Fibroblast of skin of left biceps (primary cell): ENCODE measurements at places on chromosomes 16 and 17.

DNA sequence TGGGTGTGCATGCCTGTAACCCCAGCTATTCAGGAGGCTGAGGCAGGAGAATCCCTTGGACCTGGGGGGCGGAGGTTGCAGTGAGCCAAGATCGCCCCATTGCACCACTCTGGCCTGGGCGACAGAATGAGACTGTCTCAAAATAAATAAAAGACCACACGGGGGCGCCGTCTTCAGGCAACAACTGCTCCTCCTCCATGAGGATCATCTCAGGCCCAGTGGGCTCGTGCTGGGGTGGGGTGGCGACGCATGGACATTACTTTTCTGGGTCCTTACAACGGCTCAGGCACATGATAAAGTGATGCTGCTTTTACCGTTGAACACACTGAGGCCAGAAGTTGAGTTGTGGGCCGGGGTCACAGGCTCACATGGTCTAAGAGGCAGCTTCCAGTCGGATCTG is 56.2 kb downstream of the PRMT7 start:
- no peak for DNase-seq

- DNase-seq: no peak
Measured at GRCh38 chr16:12339686-12340085, 363.2 kb downstream of the SNX29 start.

- no peak for DNase-seq
Measured at GRCh38 chr16:79599837-79600637, 500 bp downstream of the MAF start.

DNA sequence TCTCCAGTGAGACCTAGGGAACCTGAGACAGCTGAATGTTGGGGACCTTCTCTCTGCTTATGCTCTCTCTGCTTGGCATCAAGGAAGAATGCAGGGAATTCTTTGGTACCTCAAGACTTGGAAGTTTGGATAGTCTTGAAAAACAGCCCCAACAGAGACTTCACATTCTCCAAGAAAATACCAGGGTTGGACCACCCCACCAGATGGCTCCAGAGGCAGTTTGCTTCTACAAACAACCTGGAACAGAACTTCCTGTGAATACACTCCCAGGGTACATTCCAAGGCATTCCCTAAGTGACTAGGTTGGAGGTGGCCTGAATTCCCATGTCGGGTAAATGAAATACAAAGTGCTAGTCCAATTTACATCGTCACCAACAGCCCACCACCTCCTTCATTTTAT is 314.4 kb downstream of the PMP22 start:
- no peak for DNase-seq

DNA sequence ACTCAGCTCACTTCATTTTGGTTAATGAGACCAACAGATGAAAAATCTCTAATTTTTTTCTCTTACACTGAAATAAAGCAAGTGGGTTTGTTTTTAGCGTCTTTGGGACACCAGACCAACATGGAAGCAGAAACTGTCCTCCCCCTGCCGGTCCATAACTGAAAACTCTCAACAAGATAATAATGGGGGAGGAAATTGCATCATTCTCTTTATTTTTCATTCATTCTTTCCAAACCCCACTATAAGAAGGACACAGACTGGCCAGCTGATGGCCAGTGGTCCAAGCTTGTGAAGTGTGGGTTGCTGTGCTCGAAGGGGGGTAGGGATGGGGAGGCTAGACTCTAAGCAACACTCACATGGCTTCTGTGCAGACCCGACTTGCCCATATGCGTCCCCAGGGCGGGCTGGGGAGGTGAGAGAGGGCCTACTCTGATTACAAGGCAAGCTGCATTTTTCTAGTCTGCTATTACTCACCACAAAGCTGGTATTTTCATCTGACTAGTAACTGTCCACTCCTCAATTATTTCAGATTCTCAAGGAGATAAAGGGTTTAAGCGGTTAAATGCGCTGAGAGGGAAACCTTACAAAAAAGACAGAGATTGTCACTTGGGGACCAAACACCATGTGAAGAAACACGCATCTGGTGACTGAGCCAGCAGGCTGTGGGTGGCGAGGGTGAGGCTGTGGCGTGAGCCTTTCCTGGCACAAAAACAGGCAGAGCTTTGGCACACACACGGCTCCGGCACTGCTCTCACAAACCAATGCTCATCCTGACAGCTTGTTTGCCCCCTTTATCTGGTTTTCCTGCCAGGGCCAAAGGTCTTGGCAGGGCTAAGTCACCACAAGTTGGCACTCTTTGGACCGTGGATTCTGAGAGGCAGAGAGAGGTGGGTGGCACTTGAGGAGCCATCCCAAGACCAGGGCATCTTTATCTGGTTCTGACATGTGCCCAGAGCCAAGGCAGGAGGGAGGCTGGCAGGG is 38.2 kb downstream of the MARF1 start:
- no peak for DNase-seq

DNA sequence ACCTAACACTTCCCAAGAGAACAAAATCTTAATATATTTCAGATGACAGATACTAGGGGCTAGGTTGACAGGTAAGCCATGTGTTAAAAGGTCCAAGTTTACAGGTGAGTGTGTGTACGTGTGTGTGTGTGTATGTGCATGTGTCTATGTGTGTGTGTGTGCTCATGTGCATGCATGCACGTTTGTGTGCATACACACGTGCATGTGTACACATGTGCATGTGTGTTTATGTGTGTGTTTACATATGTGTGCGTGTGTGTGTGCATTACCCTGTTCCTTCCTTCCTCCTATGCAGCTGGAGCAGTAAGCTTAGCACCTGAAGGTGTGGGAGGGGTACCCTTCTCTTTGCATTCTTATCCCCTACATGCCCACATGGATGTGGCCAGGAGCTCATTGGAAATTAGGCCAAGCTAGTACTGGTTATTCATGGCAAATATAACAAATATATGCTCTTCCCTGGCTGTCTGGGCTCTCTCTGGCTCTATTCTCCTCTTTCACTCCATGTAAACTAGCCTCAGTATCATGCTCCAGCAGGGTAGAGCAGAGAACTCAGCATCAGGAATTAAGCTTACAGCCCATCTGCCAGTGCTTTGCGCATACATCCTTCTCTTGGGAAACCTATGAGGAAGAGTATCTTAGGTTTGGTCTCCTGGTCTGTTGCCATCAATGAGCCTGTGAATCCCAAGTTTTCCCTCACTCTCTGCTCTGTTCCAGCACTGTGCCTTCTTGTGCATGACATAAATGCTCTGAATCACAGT is 258.0 kb upstream of the MYOCD start:
- DNase-seq: no peak

- no peak for DNase-seq
Measured at GRCh38 chr16:81731649-81732048, 47.4 kb upstream of the PLCG2 start.

DNA sequence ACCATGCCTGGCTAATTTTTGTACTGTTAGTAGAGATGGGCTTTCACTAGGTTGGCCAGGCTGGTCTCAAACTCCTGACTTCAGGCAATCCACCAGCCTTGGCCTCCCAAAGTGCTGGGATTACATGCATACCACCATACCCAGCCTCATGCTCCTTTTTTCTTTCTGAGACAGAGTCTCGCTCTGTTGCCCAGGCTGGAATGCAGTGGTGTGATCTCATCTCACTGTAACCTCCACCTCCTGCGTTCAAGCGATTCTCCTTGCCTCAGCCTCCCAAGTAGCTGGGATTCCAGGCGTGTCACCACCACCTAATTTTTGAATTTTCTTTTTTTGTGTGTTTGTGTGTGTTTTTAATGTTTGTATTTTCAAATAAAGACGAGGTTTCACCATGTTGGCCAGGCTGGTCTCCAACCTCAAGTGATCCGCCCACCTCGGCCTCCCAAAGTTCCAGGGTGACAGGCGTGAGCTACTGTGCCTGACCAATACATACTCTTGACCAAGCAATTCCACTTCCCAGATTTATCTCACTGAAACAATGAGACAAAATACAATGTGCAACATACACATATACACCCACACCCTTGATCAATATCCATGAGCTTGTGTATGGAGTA is 5.0 kb downstream of the GRB2 start:
- no peak for DNase-seq

GRCh38 chr17:21072745-21073197 is 30.0 kb upstream of the USP22 start:
- no peak for DNase-seq

DNA sequence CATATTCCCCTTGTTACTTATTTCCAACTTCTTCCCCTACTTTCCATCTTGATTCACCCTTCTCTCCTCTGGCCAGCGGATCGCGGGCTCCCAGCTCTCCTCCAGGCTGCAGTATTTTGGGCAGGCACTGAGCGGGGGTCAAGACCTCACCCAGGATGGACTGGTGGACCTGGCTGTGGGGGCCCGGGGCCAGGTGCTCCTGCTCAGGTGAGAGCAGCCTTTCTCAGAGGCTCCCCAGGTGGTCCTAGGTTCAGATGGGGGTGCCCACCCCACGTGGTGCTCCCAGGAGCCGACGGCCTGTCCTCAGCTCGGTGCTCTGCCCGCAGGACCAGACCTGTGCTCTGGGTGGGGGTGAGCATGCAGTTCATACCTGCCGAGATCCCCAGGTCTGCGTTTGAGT is 16.0 kb downstream of the ITGAX start:
- DNase-seq: no peak

- no peak for DNase-seq
Measured at GRCh38 chr17:13106171-13106570, 88.3 kb upstream of the ELAC2 start.

GRCh38 chr16:80372341-80372740 is 168.5 kb upstream of the DYNLRB2 start:
- no peak for DNase-seq

DNA sequence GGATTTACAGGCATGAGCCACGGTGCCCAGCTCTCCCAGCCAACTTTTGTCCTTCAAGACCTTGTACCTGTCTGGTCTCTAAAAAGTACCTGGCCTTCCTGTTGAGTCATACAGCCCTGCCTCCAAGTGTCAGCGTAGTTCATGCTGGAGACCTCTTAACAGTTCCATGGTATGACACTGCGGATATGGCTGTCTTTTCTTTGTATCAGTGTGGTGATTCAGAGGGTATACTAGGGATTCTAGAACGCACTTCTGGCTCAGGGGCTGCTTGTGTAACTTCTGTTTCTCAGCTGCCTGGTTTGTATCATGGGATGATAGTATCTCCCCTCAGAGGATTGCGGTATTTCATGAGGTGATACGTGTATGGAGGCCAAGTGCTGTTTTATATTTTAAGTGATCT is 2.0 kb upstream of the TMEM11 start:
- DNase-seq: no peak

GRCh38 chr16:72201387-72201786 is 29.4 kb upstream of the PMFBP1 start:
- DNase-seq: no peak

DNA sequence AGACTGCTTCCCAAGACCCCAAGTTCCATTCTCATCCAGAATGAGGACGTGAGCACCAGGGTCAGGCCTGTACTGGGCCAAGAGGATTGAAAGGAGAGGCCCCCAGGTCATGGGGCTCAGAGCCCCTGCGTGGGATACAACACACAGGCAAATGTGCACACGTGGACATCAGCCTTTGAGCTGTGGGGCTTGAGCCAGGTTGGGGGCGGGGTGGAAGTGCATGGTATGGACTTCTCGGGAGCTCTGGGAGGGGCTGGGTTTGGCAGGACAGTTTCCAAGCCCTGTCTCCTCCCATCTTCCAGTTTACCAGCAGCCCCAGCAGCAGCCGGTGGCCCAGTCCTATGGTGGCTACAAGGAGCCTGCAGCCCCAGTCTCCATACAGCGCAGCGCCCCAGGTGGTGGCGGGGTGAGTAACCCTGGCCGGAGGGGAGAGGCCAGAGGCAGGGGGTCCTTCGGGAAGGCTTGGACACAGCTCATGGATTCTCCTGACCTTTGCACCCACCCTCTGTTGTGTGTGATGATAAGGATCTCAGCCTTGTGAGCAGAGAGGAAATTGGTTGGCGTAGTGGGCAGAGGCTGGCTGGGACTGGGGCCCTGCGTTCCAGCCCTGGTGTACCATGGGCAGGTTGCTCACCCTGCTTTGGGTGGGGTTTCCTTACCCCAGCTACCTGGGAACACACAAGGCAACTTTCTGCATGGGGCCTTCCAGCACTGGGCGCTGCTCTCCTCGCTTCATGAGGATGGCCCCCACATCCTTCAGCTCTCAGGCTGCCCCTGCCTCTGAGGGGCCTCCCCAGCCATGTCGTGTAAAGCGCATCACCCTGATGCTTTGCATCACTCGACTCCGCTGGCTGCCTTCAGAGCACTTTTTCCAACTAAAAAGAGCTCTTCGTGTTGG is 10.4 kb upstream of the LASP1NB start:
- DNase-seq: no peak

- no peak for DNase-seq
Measured at GRCh38 chr16:55643161-55643970, 12.4 kb upstream of the SLC6A2 start.

DNA sequence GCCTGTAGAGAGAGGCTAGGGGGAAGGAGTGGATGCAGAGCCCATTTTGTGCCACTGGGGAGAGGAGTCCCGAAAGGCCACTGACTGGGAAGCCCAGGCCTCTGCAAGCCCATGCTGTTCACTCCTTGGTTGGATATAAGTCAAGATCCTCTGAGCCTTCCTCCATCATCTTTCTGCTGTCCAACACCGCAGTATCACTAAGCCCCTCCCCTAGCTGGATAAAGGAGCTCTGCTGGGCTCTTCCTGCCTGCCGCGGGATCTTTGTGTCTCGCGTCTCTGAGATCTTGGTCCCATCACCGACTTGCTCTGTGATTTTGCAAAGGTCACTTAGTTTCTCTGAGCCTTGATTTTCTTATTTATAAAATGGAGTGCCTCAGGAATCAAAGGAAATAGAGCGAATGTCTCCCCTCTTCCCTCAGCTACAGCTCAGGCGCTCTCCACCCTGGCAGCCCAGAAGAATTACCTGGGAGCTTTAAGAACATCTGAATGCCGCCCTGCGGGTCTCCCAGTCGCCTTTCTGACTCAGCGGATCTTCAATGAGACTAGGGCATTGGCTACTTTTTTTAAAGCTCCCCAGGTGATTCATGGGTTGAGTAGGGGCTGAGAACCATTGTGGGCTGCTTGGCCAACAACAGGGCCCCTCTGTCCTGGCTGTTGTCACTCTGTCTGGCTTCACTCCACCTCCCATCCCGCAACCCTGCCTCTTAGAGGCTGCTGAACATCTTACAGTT is 25.2 kb upstream of the TMEM220 start:
- DNase-seq: no peak
